ENCODE measurements at places on chromosomes 16 and 17.

- DNase-seq, result peak; percentile 13
Measured at GRCh38 chr17:83055911-83056582, 23.4 kb upstream of the METRNL start.

- no peak for DNase-seq
Measured at GRCh38 chr16:37511-37910, 15.9 kb downstream of the POLR3K start.

- peak; percentile 71 for DNase-seq
Measured at GRCh38 chr17:50269477-50270434, 4.5 kb upstream of the TMEM92 start.

DNA sequence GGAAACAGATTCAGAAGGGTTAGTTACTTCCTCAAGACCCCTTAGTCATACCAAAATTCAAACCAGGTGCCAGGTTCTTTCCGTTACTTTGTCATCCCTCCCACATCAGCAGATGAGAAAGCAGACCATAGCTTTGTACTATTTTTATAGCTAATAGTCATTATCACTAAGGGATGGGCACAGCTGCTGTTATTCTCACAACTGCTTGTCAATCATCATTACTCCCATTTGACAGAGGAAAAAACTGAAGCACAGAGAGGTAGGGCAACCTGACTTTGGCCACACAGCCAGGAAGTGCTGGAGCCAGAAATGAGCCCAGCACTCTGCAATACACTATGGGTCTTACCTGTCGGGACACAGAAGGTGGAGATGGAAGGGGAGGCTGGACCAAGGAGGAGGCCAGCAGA, 30.0 kb downstream of the TEKT5 start:
- no peak for DNase-seq

DNA sequence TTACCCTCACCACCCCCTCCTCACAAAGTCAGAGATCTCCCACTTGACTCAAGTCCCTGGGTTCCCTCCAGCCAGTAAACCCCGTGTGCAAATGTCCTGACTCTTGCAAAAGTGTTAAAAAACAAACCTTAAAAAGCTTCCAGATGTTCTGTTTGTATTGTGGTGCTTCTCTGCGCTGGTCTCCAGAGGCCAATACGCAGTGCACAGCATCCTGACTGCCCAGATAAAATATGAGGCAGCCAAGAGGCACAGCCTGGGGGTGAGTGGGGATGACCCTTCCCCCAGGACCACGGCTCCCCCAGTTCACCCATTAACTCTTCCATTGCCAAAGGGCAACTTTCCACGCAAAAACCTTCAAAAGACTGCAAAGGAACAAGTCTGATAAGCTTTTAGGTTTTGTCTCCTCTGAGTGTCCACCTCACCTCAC, 291.8 kb downstream of the SOX9 start:
- DNase-seq, result no peak

DNA sequence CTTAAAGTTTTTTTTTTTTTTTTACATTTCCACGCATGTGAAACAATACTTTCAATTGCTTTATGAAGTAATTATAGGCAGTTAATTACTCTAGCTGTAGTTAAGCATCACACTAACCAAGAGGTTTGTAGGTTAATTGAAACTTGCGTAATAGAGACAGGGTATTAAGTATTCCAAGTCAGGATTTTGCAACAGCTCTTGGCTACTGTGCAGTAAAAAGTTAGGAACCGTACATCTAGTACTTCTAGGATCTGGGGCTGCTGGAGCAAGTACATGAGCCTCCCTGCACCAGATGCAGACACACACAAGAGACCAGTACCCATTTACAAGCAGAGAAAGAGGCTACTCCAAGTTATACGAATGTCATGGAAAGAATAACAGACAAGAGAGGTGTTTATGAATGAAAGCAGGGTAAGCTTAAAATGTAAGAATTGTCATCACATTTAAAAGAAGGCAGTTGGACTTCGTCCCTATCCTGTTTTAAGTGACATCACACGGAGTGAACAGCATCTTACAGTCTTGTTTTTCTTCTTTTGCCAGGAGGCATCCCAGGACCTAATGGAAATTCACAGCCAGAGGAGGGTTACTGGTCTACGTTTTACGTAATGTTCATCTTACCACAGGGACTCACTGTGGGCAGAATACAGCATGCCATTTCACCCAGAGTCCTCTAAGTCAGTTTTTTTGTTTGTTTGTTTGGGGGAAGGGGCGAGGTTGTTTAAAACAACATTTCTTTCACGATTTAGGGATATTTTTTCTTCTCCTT, 379.6 kb upstream of the PSMD7 start:
- DNase-seq, result no peak

- DNase-seq, result no peak
Measured at GRCh38 chr17:63988127-63988478, 10.0 kb upstream of the PRR29 start.

GRCh38 chr17:80086081-80086480, 15.3 kb upstream of the GAA start:
- no peak for DNase-seq

DNA sequence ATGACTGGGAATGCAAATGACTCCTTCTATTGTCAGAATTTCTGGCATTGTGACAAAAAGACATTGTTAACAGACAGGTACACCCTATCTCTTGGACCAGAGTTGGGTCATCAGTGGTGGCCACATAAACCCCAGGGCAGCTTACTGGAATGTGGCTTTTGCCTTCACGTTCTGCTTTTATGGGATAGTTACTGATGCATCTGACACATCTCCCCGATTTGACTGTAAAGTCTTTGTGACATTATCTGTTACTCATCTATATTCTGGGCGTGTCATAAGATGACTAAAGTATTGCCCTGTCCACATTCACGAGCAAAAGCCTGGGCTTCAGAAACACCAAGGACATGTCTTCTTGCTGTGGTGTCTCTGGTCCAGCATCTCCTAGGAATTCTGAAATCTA, 18.7 kb upstream of the AQP8 start:
- DNase-seq, result peak; percentile 55

DNA sequence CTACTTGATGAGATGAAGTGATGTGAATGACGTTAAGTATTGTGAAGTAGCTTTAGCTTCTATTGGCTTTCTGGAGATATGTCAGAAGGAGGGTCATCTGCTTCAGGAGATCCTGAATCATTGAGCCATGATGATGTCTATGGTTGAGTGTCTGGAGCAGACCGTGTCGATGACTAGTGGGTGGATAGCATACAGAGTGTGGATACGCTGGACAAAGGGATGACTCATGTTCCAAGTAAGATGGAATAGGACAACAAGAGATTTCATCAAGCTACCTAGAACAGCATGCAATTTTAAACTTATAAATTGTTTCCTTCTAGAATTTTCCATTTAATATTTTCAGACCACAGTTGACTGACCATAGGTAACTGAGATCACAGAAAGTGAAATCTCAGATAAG, 116.1 kb upstream of the RBBP6 start:
- DNase-seq, result no peak

- DNase-seq, result no peak
Measured at GRCh38 chr16:57616876-57617275, 11.6 kb upstream of the ADGRG1 start.

DNA sequence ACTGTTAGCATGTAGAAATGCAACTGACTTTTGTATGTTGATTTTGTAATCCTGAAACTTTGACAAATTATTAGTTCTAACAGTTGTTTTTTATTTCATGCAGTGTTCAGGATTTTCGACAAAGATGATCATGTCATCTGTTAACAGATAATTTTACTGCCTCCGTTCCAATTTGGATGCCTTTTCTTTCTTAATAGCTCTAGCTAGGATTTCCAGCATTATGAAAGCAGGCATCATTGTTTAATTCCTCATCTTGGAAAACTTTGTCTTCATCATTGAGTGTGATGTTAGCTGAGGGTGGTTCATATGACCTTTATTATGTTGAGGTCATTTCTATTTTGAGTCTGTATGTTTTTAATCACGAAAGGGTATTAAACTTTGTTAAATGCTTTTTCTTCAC, 31.9 kb downstream of the RMI2 start:
- DNase-seq, result no peak

Data from LoVo (cell line).